Right lung (tissue), 10 donors: ENCODE measurements at places on chromosomes 6 and 20. TPM values are rescaled to one million over a fixed set of nuclear protein-coding genes. Genes with fewer than 3 reads are reported as not detected.

RBM12 gene
- polyA plus RNA-seq = 80.5 TPM

DNA sequence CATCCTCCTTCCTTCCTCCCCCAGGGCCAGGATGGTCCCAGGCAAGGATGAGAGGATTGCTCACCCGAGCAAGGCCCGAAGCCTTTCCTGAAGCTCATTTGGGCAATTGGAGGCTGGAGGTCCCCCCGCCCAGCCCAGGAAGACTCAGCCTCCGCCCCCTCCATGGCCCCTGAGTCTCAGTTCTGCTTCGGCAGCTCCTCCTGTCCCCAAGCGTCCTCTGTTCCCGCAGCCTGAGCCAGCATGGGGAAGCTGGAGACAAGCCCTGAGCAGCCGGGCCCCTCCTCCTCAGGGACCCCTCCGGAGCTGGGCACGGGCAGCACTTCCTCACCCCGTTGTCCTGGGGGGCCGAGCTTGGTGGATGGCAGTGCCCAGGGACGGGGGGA is 26.0 kb downstream of the SLC17A9 start:
- no peak for DNase-seq

DNA sequence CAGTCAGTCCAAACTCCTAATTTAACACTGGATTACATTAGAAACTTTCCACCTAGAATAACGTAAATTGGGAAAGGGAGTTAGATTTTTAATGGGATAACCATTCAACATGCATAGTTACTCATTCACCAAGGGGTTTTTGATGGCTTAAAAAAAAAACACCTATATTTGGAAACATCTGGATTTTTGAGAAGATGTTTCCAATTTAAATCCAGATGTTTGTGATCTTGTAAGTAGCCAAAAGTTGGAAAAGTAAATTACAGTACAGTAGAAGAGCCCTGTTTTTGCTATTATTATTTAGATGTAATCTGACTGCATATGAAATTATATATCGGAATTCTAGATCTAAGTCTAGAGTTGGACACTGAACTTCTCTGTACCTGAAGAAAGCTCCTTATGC is 478.2 kb downstream of the CD83 start:
- no peak for DNase-seq

PAK5 gene
- polyA plus RNA-seq = 0.23 TPM
